Activated CD4-positive, CD25-positive, alpha-beta regulatory T cell treated with anti-CD3 and anti-CD28 coated beads, Interleukin-2, amount 50 U/mL, for 72 hours (primary cell): ENCODE measurements at places on chromosomes 6 and 20.

- DNase-seq, result no peak
These were observed 823.7 kb upstream of the MAN1A1 start for GRCh38 chr6:120173250-120173649.

- DNase-seq, result no peak
These were observed 483.5 kb downstream of the UTRN start for GRCh38 chr6:144768551-144769075.

DNA sequence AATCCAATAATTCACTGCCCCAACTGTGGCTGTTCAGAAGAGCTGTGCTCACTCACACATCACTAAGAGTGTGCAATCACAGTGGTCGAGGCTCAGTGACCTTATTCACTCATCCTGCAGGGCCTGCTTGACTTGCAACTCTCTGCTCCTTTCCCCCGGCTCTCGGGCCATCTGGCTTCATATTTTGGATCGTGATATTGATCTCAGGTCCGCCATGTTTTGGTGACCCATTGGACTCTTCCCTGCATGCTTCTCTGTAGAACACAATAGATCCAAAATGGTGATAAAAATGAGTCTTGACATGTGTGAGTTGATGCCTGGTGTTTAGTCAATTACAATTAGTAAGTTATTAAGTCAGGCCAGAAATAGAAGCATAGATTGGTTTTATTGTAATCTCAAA lies 313.9 kb upstream of the SOX4 start:
- no peak for DNase-seq

- DNase-seq, result no peak
These were observed 137.9 kb downstream of the MAFB start for GRCh38 chr20:40551125-40551530.
